ENCODE measurements at places on chromosomes 1 and 21. TPM values are rescaled to one million over a fixed set of nuclear protein-coding genes. Genes with fewer than 3 reads are reported as not detected.

DNA sequence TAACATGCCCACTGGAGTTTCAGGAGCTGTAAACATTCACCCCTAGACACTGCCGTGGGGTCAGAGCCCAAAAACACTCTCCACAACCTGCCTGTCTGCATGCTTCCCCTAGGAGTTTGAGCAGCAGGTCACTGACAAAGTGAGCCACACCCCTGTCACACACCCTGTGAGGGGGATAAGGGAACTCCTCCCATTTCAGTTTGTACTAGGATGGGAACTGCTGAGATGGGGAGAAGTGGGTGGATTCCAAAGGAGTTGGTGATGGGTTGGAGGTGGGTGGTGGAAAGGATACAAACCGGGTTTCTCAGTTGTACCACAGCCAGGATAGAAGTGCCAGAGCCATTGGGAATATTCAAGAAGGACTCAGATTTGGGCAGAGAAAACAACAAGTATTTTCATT is 140.2 kb downstream of the MIS18A start:
- DNase-seq: no peak

DNA sequence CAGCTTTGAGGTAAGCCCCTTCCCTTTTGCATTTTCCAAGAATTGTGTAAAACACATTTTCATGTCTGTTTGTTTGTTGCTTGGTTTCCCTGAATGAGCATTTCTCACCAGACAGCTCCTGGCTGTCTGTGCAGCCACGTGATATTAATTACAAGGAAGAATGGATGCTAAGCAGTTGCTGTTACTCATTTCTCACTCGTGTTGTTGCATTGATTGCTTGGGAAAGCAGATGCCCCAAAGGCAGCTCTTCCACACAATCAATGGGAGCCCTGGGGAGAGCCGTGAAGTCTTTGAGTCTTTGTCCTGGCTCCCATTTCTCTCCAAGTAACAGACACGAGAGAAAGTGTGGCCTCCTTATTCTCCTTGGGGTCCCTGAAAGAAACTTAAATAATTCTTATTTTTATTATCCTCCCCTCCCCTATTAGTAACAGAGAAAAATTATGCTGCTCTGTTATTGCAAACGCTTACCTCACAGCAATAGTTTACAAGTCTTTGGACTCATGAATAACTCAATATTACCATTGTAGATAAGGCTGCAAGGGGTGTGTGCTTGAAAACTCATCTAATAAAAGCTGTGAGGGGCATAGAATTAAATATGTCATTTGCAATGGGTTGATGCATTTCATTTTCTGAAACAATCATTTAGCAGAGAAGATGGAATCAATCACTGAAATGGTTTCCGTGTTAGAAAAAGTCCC is 127.7 kb upstream of the CAMK1G start:
- no peak for DNase-seq

- no peak for DNase-seq
Observed at GRCh38 chr1:162694911-162695310, 62.6 kb downstream of the DDR2 start.

GRCh38 chr1:185279571-185279970 is 37.5 kb downstream of the IVNS1ABP start:
- no peak for DNase-seq

GRCh38 chr1:21106238-21106637 is 70.5 kb downstream of the EIF4G3 start:
- no peak for DNase-seq

DNA sequence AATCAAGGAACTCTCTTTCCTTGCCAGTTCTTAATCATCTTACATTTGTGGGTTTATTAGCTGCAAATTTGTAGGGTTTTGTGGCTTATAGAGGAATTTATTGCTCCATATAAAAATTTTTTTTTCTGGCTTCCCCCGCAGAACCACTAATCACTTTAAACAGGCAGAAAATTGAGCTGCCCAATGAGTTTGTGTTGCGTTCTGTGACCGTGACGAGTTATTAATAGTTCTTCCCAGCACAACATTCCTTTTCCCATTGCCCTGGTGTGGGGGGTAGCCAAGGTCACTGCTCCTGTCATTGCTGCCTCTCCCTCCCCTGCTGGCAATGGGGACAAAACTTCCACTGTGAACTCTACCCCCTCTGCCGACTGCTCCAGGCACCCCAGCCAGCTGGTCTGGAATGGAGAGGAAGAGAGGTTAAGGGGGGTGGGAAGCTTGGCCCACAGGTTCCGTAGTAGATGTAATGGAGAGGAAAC is 55.1 kb downstream of the UBE2T start:
- no peak for DNase-seq

GRCh38 chr21:44574457-44575306 is 1.2 kb downstream of the KRTAP10-4 start:
- DNase-seq: no peak

- DNase-seq: no peak
Observed at GRCh38 chr1:39332828-39333227, 128.3 kb downstream of the MACF1 start.

GRCh38 chr1:178877896-178878295 is 7.0 kb upstream of the ANGPTL1 start:
- no peak for DNase-seq

DNA sequence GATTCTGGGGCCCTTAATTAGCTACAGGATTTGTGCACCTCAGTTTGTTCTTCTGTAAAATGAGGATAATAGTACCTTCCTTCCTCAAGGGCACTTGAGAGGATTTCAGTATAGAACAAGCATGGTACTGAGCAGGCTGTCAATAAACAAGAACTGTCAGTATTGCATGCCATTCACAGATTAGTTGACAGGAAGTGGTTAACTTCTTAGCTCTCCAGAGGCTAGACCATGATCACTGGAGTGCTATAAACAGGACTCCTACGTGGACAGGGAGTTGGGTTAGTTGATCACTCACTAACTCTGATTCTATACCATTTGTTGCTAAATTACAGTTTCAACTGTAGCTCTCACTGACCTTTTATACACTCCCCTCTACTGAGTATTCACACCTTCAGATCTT is 126.2 kb upstream of the DAB1 start:
- DNase-seq: no peak

Gene MRPL39
- 12.5 TPM for total RNA-seq
